Stimulated activated CD4-positive, alpha-beta T cell treated with anti-CD3 and anti-CD28 coated beads, TNF-alpha, amount 100 ng/mL, for 24 hours (primary cell): ENCODE measurements at places on chromosomes 6 and 20.

DNA sequence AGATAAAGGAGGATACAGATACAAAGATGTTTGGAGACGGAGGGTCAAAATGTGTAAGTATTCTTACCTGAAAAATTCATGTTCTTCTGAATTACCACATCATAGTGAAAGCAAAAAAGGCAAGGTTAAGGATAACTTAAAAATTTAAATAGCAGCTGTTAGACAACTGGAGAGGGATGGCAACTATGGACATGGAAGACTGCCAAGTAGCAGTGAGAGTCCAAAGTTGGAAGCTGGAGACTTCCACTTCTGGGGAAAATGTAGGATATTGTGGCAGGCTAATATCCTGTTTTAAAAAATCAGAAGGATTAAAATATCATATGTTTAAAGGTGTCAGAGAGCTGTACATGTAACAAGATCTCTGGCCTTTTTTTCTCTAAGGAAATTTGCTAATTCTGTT, 29.8 kb downstream of the SYCP2 start:
- DNase-seq, result no peak

- DNase-seq, result no peak
These were observed 84.8 kb upstream of the RALY start for GRCh38 chr20:33908868-33909267.

- DNase-seq, result no peak
These were observed 259.3 kb downstream of the TFAP2B start for GRCh38 chr6:51077821-51078518.

DNA sequence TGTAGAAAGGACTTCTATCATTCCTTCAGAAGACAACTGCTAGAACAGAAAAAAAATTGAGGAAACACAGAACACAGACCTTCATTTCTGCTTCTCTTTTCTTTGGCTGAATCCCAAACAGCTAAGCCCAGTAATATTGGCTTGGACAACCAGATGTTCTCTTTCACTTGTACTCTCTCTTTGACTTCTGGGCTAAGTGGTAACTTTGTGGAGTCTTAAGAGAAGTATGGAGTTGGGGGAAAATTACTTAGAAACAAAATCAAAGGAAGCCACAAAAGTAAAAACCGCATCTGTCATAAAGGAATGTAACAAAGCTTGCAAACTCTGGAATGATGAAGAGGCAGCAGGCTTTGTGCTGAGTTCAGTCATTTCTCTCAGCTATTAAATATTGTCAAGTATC, 587.5 kb downstream of the CBLN4 start:
- DNase-seq, result no peak

DNA sequence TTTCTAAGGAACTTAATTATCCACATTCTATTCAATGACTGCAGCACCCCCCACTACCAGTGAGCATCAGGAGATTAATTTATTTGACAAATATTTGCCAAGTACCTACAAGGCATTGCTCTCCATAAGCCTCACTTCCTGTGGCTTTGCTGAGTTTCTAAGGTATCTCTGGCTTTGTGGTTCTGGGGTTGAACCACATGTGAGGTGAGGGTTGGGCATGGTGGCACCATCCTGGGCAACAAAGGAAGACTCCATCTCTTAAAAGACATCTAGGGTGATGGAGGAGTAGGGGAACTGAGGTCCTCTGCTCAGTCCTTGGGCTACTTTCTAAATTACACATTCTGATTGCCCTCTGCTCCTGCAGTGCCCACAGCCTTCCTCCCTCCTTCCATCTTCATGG, 25.5 kb upstream of the WFDC2 start:
- DNase-seq, result no peak

- no peak for DNase-seq
These were observed 38.9 kb upstream of the NKX2-4 start for GRCh38 chr20:21436205-21436604.

GRCh38 chr20:49821870-49822331, 9.3 kb downstream of the SLC9A8 start:
- no peak for DNase-seq

DNA sequence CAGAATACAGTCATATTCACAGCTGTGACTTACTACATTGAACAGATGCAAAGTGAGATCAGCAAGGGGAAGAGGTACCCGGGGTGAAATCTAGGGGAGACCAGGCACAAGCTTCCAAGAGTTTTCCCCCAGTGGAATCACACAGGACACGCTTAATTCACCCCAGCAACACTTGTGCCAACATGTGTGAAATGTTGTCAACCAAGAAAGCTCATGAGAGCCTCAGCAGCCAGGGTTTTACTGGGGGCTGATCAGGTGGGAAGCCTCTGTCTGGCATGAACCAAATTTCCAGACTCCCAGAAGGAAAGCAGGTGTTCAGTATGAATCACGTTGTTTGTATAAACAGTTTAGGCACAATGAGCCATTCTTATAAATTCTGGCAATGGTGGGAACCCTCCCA, 6.9 kb upstream of the RTF2 start:
- no peak for DNase-seq

GRCh38 chr20:46951840-46952497, 57.3 kb downstream of the EYA2 start:
- no peak for DNase-seq

GRCh38 chr6:149755300-149756260, 6.0 kb downstream of the PCMT1 start:
- no peak for DNase-seq

- no peak for DNase-seq
These were observed 373.6 kb downstream of the CDH26 start for GRCh38 chr20:60331688-60332300.

- no peak for DNase-seq
These were observed 1216.2 kb upstream of the CITED2 start for GRCh38 chr6:140590641-140591040.

DNA sequence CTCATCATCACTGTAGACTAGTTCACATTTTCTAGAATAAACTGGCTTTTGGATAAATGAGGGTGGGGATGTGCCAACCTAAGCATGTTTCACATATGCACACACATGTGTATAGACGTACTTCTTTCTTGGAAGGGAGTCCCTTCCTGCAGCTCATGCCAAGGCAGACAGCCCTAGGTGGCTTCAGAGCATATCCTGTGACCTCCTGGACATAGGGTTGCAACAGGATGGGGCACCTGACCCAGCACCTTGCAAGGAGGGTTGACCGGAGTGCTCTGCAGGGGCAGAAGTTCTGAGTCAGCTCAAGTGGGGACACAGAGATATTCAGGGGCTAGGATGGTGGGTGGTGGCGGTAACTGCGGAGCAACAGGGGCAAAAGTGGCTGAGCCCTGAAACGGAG, 68.6 kb upstream of the RALGAPA2 start:
- DNase-seq, result no peak

DNA sequence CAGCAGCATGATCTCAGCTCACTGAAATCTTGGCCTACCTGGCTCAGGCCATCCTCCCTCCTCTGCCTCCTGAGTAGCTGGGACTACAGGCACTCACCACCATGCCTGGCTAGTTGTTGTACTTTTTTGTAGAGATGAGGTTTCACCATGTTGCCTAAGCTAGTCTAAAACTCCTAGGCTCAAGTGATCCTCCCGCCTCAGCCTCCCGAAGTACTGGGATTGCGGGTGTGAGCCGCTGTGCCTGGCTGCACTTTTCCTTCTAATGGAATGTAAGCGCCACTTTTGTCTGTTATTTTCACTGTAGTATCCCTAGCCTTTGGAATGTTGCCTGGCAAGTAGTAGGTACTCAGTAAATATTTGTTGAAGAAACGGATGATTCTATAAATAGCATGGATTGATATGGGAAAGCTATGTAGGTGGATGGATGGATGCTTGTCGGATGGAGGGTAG, 10.4 kb upstream of the TRIB3 start:
- DNase-seq, result no peak

- DNase-seq, result no peak
These were observed 94.2 kb upstream of the MBOAT1 start for GRCh38 chr6:20306491-20306890.

- no peak for DNase-seq
These were observed 253.6 kb downstream of the ARID1B start for GRCh38 chr6:157030755-157031154.

GRCh38 chr6:142947714-142948480, 2.9 kb upstream of the HIVEP2 start:
- no peak for DNase-seq

DNA sequence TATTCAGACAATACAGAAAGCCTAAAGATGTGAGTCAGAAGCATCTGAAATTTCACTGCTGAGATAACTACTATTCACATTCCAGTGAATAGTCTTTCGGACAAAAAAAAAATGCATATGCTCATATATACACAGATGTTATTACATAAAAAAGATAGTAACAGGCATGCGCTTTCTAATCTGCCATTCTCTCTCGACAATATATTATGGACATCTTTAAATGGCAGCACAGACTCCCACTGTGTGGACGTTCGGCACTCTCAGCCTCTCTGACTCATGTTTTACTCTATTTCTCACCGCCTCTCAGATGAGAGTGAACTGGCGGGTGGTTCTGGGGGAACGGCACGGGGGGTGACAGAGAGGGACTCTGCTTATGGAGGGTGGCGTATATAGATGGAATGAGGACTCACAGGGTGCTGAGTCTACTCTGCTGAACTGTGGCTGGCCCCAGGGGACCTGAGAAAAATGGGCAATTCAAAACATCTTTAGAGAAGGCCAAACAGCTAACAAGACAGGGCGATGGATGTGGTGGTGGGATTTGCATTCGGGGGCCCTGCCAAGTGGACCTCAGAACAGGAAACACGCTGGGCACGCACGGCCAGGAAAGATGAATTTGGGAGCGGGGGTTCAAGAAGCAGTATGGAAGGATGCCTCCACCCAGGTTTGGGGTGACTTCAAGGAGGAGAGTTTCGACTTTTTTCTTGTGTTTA, 68.9 kb downstream of the MDGA1 start:
- DNase-seq, result no peak

DNA sequence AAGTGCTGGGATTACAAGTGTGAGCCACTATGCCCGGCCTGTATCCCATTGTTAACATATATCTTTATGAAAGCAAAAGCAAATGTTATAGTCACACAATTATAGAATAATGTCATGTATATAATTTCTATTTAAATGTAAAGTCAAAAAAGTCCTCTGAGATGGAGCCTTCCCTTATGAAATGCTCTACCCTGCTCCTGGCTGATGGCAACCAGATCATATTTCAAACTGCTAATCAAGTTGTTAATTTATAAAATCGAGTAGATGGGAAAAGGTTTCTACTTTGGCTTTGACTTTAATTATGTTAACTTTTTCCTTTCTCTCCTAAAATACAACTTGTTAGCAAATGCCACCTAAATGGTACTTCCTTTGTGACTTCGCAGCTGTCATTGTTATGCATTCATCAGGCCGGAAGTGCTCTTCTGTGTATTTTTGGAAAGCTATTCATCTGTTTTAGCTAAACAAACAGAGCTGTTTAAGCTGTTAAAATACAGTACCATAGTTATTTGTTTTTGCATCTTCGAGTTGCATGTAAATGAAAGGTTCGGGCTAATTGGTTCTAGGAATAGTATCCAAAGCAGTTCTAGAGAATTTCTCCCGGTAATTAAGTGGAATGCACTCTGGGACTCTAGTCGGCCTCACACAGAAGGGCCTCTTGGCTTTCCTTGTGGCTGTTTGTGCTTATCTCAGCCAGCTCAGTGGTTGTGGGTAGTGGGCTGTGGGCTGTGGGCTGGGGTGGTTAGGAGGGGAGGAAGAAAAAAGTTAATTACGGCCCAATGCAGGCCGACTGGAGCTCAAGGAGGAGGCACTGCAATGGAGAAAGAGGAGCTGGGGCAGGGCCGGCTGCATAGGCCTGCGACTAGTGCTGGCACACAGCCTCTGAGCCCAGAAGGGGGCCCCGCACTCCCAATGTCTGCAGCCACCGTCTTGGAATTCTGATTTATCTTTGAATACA, 34.8 kb downstream of the SLC35D3 start:
- DNase-seq, result no peak

DNA sequence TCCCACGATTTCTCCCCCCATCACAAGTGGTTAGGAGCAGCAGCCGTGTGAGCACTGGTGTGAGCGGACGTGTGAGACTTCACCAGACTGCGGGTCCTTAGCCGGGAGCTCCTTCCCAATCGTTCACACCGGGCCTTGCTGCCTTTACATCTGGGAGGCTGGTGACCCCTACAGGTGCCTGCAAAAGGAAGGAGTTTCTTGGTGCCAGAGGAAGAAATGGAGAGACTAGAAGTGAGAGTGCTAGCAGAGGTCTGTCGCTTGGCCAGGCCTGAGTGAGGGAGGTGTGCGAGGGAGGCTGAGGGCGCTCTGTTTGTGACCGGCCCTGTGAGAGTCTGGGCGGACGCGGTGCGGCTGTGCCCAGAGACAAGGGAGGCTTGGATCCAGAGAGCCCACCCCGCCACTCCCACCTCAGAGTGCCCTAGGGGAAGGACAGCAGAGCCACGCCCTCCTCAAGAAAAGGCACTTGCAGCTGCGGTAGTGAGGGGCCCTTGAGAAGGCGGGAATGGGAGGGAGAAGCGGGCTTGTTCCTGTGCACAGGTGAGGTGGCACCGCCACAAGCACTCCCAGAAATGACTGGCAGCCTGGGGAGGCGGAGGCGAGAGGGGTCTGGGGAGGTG, 10.0 kb upstream of the ARMC2 start:
- DNase-seq, result no peak

GRCh38 chr6:44935693-44936300, 392.3 kb upstream of the RUNX2 start:
- no peak for DNase-seq

DNA sequence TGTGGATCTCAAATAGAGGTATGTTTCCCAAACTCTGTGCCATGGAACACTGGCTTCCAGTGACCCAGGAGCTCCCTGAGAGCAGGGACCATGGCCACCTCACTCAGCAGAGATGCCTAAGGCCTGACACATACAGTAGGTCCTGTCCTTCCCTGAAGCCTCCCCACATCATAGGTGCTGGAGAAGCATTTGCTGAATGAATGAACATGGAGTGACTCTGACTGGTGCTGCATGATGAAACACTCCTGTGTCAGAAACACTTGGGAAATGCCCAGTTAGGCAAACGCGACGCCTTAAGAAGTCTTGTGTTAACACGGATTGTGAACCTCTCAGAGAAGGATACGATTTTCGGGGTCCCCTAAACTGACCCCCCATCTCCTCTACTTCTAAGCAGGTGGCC, 14.3 kb downstream of the SLA2 start:
- DNase-seq, result no peak

- DNase-seq, result no peak
These were observed 9.8 kb upstream of the BPI start for GRCh38 chr20:38294076-38294591.

GRCh38 chr6:116463301-116463700, 2.1 kb downstream of the CALHM6 start:
- no peak for DNase-seq

- no peak for DNase-seq
These were observed 154.5 kb upstream of the PRND start for GRCh38 chr20:4567170-4567569.

- no peak for DNase-seq
These were observed 365.2 kb downstream of the CD109 start for GRCh38 chr6:74061201-74061600.

DNA sequence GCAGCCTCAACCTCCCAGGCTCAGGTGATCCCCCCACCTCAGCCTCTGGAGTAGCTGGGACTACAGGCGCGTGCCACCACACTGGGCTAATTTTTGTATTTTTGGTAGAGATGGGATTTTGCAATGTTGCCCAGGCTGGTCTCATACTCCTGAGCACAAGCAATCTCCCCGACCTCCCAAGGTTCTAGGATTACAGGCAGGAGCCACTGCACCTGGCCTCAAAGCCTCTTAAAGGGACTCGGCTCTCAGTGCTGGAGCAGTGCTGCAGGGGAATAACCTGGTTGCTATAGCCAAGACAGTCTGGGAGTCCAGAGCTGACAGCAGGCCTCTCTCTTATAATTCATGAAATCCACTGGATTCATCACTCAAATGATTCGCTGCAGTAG, 17.0 kb downstream of the GHRH start:
- no peak for DNase-seq

- DNase-seq, result no peak
These were observed 10.9 kb upstream of the ATRN start for GRCh38 chr20:3459881-3460307.
